ENCODE measurements at places on chromosomes 16 and 17.

DNA sequence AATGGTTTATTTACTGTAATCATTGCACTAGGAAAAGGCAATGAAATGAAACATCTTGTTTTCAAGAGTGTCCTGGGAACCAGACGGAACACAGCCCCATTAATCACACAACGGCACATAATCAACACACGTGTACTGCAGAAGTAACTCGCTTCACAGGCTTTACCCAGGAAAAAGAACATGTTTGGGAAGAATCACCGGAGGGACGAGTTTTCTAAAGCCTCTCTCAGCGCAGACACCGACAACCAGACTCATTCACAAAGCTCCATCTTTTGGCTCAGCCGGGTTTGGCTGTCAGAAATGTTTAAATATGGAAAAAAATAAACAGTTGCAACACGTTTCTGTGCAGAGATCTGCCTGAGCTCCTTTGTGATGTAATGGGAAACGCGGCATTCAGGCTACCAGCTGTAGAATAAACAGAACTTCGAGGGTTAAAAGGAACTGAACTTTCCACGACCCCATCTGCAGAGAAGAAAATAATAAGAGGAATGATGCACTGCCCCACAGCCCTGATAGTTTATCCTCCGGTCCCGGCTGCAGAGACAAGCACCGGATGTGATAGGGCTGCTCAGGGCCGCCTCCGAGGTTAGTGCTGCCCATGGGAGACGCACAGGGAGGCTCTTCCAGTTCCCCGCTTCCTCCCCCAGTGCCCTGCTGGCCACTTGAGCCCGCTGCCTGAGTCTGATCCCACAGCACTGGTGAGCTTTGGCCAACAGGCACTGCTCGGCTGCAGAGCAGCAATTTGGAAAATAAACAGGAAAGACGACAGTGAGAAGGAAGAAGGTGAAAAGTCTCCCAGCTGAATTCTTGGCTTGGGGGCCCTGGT lies 119.8 kb downstream of the HIC1 start:
- DNase-seq = peak; percentile 64

DNA sequence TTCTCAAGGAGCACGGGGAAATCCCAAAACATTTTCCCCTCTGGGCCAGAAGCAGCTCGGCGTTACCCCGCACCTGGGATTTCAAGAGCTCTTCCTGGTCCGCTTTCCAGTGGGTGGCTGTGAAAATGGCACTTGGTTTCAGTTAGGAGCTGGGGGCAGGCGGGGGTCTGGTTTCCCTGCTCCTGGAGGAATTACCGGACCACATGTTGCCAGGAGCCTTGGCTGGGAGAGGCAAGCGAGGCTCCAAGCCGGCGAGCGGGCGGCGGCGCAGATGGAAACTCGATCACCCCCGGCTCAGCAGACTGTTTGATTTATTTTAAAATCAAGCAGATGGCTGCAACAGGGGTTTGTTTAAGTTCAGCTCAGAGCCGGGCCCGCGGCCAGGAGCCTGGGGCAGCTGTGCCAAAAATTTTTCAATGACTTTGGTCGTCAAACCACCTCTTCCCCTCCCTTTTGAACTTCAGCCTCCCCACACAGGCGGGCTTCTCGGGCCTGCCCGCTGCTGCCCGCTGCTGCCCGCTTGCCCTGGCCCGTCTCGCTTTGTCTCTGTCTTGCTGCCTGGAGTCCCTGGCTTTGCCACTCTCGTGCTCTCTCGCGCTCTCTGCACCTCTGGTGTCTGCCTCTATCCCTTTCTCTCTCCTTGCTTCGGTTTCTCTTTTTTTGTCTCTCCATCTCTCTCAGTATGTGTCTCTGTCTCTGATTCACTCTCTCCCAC lies 108.0 kb upstream of the CIBAR2 start:
- DNase-seq = peak; percentile 61

DNA sequence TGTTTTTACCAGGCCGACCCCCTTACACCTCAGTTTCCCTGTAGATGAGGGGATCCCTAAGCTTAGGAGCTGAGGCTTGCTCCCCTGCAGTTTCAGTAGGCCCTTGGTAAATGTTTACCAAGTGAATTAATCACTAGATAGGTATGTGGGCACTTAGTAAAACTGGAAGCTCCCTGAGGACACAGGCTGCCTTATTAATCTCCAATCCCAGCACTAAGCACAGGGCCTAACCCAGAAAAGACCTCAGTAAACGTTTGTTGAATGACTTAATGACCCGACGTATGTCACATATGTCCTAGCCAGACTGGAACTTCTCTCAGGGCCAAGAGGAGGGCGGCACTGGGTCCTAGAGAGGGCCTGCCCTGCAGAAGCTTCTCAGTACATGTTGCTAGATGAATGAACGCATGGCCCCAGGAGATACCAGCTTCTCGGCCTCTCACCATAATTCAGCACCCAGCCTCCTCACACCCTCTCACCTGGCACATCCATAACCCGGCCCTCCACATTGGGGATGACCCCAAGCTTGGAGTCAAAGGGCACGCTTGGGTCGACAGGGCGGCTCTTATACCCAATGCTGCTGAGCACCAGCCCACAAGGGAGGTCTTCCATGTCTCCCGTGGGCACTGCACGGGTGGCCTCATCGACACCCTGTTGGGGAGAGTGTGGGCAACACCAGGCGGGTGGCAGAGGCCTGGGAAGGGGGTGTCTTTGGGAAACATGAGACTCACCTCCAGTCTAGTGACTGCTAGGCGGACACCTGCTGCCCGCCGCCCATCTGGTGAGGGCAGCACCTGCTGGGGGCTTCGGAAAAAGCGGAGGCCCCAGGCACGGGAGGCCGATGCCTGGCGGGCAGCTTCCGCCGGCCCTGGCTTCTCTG lies 4.0 kb upstream of the GRIN2C start:
- no peak for DNase-seq

GRCh38 chr16:78485188-78485916 lies 385.9 kb downstream of the WWOX start:
- no peak for DNase-seq

DNA sequence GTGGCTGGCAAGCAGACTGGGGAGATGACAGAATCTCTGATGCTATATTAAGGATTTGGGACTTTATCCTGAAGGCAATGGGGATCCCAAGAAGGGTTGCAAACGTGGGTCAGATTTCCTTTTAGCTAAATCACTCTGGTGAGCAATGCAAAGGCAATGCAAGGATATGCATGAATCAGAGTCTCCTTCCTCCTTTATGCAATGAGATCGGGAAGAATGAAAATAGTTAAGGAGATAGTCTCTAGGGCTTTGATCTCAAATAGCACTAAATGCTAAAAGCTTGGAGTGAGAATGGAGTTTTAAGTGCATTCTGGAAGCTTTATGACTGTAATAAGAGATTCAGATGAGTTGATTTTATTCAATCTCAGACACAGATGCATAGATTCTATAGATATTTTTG lies 27.2 kb upstream of the SHISA9 start:
- DNase-seq = peak; percentile 56

Data from amniotic stem cell (primary cell).